ENCODE measurements at places on chromosomes 5 and 9.

- no peak for DNase-seq
Measured at GRCh38 chr9:114552706-114553105, 34.9 kb upstream of the ATP6V1G1 start.

DNA sequence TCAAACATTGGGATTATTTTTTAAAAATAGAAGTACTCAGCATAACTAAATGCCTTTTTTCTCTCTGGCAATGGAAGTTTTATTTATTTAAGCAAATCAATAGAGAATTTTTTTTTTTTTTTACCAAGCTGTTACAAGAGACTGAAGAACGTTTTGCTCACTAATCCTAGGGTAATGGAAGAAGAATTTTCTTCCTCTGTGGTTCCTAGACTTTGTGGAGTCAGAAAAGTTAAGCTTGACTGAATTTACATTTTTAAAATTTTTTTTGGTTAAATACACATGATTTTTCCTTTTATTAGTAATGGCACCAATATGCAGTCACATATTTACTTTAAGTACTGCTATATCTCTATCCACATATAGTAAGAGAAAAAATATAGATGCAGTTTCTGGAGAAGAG, 189.8 kb downstream of the PCSK1 start:
- DNase-seq, result no peak

- no peak for DNase-seq
Measured at GRCh38 chr9:28927691-28928090, 1354.4 kb upstream of the C9orf72 start.

DNA sequence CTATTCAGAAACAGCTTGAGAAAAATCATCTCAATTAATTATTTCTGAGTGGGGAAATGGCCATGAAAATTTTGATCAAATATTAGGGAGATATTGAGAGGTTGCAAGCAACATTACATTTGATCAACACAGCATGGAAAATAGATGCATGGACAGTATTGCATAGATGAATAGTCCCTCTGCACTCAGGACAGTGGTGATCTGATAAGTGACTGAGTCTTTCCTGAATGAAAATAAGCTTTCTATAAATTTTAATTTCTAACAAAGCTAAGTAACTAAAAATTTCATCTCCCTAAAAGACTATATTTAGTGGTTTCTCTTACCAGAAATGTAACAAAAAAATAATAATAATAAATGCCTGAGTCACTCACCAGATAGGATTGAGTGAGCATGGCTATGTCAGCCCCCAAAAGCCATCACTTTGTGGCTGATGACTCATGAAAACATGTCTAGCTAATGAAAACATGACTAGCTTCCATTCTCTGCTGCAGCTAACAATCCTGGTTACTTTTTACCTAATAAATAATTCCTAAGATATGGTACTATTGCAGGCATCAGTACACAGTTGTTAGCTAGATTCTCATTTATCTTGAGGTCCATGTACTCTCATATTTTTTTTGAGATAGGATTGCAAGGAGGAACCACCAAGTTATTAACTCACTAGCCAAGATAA, 1294.8 kb upstream of the ACO1 start:
- no peak for DNase-seq

- no peak for DNase-seq
Measured at GRCh38 chr5:111115229-111115628, 23.1 kb downstream of the WDR36 start.

GRCh38 chr9:69996967-69997366, 46.7 kb upstream of the MAMDC2 start:
- no peak for DNase-seq

- no peak for DNase-seq
Measured at GRCh38 chr5:115673596-115673995, 47.8 kb upstream of the TMED7 start.

- DNase-seq, result no peak
Measured at GRCh38 chr9:19009391-19009965, 23.5 kb downstream of the SAXO1 start.

DNA sequence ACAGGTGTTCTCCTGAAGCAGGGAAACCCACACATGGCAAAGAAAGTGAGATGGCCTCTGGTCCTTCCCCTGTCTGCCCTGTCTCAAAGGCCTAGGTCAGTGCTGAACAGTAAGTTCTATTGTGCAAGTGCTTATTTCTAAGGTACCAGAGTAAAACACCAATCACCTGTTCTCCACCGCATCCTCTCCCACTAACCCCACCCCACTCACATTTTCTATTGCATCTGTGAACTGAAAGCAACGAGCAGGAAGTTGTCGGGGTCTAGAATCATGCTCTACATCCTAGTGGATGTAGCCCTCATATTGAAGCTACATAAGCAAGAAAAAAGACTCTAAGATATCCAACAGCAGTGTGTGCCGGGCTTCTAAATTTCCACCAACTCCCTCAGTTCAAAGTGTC, 265.9 kb downstream of the ENC1 start:
- no peak for DNase-seq

DNA sequence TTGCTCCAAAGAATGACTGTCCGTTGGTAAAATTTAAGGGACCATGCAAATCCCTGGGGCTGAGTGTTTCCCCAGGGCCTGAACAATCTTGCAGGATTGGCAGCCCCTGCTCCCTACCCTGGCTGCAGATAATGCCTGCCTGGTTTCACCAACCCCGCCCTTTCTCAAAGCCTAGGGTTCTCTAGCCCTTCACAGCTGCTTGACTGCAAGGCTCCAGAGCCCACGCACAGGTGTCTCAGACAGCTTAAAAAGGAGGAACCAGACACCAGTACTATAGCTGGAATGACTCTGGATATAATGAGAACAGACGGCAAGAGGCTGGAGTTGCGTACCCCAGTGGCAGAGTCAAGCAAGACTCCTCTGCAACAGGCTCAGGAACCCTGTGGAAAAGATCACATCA, 25.2 kb upstream of the TNIP1 start:
- DNase-seq, result no peak

DNA sequence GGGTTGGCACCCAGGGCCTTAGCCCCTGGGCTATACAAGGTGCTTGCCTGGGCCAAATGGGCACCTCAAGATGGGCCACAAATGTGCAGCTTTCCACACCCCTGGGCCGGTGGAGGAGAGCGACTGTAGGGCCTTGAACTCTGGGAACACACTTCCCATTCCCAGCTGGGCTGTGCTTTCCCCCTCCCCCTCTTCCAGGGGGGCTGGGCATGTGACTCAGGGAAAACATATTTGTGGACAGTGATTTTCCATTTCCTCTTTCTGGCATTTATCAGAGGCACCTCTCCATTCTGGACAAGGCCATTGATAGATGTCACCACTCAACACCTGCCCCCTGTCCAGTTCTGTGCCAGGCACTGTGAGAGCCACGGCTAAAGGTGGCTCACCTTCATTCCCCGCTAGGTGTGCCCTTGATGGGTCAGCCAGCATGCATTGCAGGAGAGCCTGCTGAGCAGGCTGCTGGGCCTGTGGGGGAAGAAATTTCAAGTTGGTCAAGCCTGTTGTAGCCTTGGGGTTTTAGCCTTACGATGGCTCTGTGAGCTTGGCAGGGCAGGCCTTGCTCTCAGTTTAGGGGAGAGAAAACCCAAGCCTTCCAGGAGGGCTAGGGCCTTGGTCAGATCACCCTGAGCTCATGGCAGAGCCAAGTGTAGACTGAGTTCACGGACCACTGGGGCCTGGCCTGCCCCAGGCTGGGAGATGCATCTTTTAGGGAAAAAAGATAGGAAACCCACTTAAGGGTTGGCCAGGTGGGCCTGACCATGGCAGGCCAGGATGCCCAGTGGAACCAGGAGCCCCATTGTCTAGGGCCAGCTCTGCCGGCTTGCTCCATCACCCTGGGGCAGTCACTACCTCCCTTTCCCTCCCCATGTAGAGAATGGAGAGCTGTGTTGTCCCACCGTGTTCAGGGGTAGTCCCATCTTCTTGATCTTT, 113.9 kb downstream of the DAB2IP start:
- no peak for DNase-seq

DNA sequence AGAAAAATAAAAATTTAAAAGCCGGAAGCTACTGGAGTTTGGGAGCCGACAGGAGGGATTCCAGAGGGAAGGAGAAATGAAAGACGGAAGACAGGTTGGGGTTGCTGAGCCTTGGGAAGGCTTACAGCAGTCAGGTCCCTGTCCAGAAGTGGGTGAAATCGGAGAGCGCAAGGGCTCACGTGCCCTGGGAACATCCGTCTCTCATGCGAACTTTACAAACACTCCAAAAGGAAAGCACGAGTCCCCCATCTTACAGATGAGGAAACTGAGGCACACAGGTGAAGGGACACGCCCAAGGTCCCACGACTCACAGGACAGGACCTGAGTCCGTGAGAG, 347 bp upstream of the OLFML2A start:
- DNase-seq, result no peak

DNA sequence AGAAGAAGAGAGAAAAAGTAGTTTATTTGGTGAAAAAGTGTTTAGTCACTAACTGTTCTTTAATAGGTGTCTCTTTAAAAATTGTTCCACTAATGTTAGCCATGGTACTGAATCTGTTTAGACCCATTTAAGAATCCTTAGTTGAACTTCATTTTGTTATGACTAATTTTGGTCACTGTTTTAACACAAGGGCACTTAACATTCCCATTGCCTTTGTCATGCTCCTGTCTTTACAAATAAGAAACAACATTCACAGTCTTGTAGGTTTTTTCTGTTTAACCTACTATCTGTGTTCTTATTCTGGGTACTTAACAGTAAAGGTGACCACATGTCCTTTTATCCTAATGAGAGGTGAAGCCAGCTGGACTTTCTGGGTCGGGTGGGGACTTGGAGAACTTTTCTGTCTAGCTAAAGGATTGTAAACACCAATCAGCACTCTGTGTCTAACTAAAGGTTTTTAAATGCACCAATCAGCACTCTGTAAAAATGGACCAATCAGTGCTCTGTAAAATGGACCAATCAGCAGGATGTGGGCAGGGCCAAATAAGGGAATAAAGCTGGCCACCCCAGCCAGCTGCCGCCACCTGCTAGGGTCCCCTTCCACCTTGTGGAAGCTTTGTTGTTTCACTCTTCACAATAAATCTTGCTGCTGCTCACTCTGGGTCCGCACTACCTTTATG, 116.7 kb downstream of the WDR70 start:
- DNase-seq, result no peak

GRCh38 chr5:30894811-30895210, 298.7 kb upstream of the CDH6 start:
- no peak for DNase-seq

GRCh38 chr9:113933671-113934070, 57.6 kb downstream of the ZNF618 start:
- DNase-seq, result no peak

DNA sequence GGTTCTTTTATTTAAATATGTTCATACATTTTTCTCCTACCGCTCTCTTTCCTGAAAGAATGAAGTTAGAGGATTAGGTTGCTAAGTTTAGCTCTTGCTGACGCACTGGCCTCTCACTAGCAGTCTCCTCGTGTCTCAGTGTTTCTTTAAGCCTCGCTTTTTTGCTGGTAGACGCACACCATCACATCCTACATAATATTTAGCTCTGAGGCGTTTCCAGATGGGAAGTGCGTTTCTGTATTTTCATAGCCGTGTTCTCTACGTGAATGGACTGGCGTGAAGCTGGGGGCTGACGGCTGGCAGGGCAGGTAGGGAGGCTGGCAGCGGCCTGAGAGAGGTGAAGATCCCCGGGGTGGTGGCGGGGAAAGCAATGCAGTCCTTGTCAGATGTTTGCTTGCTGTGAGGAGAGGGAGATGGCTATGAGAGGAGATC, 79.2 kb upstream of the SPRY4 start:
- no peak for DNase-seq

DNA sequence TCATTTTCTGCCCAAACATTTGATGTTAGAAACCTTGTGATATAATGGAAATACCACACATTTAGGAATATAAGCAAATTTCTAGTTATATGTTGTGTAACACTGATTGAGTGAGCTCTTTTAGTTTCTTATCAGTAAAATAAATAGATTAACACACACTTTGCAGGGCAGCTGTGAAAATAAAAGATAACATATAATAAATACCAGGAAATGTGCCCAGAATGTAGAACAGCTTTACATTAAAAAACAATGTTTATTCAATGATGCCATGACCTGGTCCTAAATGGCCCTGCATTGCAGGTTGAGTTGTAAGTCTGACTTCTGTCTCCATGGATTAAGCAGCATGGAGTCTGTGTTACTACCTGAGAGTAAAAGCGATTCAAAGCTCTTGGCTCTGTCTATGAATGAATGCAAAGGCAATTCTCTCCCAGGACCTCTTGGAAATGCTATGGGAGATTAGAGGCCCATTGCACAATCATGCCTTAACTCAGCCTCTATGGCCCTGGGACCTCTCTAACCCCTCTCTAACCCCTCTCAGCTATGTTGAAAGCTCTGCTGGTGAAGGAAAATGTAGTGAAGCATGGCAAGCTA, 296.0 kb upstream of the ACTBL2 start:
- no peak for DNase-seq

DNA sequence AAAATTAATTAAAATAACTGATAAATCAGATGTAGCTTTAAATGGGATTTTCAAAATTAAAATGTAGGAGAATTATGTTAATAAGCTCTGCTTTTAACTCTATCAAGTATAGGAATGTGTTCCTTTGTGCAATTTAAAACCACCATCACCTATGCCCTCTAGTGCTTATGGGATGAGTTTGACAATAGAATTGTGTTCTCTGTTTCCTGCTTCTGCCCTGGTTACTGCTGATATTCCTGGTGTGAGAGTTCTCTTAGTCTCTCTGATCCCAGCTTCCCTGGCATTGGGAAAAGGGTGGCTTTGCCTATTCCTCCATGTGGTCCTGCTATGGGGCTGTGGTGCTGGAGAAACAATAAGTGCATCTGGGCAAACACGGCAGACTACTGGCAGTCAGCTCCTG, 8.1 kb downstream of the LRRTM2 start:
- no peak for DNase-seq

DNA sequence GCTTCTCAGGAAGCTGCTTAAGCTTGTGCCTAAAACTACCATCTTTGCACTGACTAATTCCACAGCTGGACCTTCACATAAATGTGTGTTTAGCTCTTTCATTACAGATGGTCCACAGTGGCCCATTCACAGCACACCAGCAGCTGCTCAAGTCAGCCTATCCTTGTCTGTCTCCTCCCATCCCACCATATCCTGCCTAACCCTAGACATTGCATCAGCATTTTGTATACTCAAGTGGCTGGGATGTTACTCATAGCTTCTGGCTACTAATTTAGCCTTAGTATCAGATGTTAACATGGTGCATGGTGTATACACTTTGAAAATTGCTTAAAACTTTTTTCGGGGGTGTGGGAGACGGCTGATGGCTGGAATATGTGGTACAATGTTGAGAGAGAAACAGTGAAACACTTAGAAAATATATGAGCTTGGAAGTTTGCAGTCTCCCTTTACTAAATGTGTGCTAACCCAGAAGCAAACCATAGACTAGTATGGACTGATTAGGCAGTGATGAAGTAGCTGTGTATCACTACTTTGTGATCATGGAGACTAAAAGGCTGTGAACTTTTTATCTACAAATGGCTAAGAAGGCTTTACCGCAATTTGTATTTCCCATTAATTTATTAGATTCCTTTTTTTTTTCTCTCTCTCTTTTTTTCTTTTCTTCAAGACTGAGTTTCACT, 83.1 kb downstream of the JMY start:
- DNase-seq, result no peak

- no peak for DNase-seq
Measured at GRCh38 chr5:42691413-42691937, 65.1 kb upstream of the CCDC152 start.

- DNase-seq, result no peak
Measured at GRCh38 chr9:17963498-17963897, 384.6 kb downstream of the SH3GL2 start.

All from germinal center (tissue), 1 donor.